ENCODE measurements at places on chromosomes 3 and 15. TPM values are rescaled to one million over a fixed set of nuclear protein-coding genes. Genes with fewer than 3 reads are reported as not detected.
A peak's percentile ranks its signal among the peaks of the same experiment; 100 is the strongest.

Gene UBE2E1
- total RNA-seq: 70.2 TPM

DNA sequence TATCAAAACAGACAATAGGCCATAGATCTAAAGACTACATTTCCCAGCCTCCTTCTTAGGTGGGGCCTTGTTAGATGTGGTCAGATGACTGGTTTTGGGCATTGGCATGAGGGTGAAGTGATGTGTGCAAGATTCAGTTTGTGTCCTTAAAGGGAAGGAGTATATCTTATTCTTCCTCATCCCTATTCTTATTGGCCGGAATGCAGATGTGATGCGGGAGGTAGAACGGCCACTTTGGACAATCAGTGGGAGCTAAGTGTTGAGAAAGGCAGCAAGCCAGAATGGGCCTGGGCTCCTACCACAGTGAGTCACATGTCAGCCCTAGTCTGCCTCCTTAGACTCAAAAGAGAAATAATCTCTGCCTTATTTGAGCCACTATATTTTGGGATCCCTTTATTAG lies 89.8 kb upstream of the MEX3B start:
- DNase-seq: no peak

GRCh38 chr15:67024314-67024997 lies 40.9 kb upstream of the SMAD3 start:
- peak; percentile 79 for DNase-seq

Gene ARPP21
- total RNA-seq: not detected

DNA sequence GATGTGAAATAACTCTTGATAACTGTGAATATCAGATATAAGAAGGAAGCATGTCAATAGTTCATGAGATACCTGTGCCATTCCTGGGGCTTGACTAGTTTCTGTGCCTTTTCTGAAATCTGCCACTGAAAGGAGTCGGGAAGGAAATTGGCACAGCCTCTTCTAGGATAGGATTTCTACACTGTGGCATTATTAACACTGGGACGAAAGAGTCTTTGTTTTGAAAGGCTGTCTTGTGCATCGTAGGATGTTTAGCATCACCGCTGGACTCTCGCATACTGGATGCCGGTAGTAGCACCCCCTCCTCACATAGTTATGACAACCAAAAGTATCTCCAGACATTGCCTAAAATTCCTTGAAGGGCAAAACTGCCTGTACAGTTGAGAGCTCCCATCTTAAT lies 77.9 kb upstream of the SAMMSON start:
- DNase-seq: no peak

Data from ovary (tissue), 10 donors.